ENCODE measurements at places on chromosomes 2 and 18.

GRCh38 chr2:238616681-238617080 lies 190.0 kb downstream of the ASB1 start:
- H3K4me1 ChIP-seq = no peaks in the 10 kb centered on the region
- H3K36me3 ChIP-seq = no peaks in the 10 kb centered on the region
- peaks cover 7% of the 10 kb centered on the region for H3K27me3 ChIP-seq
- H3K27ac ChIP-seq = no peak overlapping the region
- DNase-seq = no peak

DNA sequence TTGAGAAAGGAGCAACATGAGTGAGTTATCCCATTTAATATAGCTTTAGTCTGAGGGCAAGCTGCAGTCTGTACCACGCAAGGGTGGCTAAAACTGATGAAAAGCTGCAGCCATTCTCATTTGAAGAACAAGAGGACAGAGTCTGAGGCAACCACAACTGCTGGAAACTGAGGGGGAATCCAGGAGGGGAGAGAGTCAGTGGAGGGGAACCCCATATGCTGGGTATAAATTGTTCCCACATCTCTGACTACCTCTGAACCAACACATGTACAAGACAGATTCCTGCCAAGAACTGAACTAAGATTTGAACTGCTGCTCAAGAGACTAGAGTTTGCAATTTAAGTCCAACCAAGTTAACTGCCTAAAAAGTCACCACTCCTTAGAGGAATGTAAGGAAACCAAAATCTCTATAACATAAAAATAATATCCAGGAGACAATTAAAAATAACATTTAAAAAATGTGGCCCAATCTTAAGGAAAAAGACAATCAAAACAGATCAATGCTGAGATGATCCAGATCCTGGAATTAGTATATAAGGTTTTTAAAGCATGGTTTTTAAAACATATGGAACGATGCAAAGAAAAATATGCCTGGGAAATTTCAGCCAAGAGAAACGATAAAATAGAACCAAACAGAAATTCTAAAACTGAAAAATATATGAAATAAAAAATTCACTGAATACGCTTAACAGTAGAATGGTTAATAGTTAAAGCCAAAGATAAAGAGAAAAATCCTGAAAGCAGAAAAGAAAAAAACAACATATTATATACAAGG lies 11.2 kb downstream of the CWC22 start:
- H3K36me3 ChIP-seq = peaks cover 18% of the 10 kb centered on the region
- H3K4me3 ChIP-seq = no peak overlapping the region
- no peak overlapping the region for H3K27ac ChIP-seq
- H3K4me1 ChIP-seq = no peaks in the 10 kb centered on the region
- no peaks in the 10 kb centered on the region for H3K27me3 ChIP-seq

DNA sequence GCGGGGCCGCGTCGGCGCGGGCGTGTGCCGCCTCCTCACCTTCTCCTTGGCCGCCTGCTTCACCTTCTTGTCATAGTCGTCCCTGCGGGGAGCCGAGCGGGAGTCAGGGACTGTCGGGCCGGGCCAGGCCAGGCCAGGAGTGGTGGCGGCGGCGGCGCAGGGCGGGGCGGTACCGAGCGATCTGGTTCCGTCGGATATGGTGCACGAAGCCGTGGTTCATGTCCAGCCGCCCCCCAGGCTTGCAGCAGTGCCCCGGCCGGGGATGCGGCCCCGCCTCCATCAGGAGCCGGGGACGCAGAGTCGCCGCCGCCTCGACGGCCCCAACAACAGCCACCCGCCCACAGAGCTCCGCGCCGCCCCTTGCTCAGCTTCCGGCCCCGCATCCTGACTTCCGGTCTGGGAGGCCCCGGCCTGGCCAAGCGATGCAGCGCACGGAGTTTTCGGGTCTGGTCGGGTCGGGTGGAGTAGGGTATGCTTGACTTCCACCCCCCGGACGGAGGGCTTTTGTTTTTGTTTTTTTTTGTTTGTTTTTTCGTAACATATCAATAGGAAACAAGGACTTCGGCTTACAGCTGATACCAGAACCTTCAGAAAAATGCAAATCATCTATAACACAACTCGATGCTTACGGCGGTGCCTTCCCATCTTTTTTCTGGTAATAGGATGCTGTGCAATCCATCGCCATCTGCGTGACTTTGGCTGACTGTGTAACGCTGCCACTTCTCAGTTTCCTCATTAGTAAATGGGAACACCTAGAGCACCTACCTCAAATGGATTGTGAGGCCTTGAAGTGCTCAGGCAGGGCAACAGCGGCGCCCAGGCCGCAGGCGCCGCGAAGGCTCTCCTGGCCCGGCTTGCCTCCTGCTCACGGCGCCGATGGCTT lies at the start of gene C2orf68:
Gene C2orf68 (minus strand): TSS at position 362 of the 883 bp plus-strand sequence. CDS start 82 bp downstream, at position 280.
- H3K4me3 ChIP-seq = peak within 1 kb of the TSS; percentile 86
- H3K4me1 ChIP-seq = peaks cover 35% of the 10 kb centered on the region
- H3K36me3 ChIP-seq = peaks cover 26% of the 10 kb centered on the region
- DNase-seq = peak; percentile 92
- H3K27ac ChIP-seq = peak within 1 kb of the TSS; percentile 88

- H3K27ac ChIP-seq = peak overlapping the region; percentile 12
- H3K36me3 ChIP-seq = peaks cover 36% of the 10 kb centered on the region
Observed at GRCh38 chr2:190417045-190417842, 9.1 kb downstream of the MFSD6 start.

DNA sequence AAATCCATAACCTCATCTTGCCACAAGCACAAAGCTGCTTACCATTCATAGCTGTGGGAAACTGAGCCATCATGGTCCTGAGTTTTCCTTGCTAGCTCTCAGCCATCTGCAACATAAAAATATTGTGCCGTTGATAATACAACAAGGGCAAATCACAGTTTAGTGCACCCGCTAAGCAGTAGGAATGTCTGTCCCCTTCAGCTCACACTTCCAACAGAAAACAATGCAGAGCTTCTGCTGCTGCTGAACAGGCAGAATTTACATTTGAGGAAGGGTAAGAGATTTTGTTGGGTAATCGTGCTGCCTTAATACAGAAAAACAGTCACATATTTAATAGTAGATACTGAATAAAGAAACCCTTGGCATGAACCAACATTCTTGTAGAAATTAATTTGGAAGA lies 32.3 kb downstream of the ITSN2 start:
- no peak overlapping the region for H3K4me3 ChIP-seq
- no peaks in the 10 kb centered on the region for H3K27me3 ChIP-seq
- H3K36me3 ChIP-seq = peaks cover 13% of the 10 kb centered on the region
- DNase-seq = no peak
- no peak overlapping the region for H3K27ac ChIP-seq
- peaks cover 5% of the 10 kb centered on the region for H3K4me1 ChIP-seq

Measured in activated naive CD4-positive, alpha-beta T cell treated with anti-CD3 and anti-CD28 coated beads, Interleukin-2, amount 10 ng/mL, durations not matched to agents 7 days and 5 days (primary cell).